ENCODE measurements at places on chromosomes 2 and 18.

GRCh38 chr18:27005589-27005988 is 140.1 kb upstream of the AQP4 start:
- no peak for DNase-seq

- no peak for DNase-seq
Measured at GRCh38 chr2:8058652-8059051, 623.2 kb upstream of the ID2 start.

GRCh38 chr18:55256226-55256928 is 297.1 kb upstream of the CCDC68 start:
- DNase-seq = no peak

GRCh38 chr18:34867520-34867919 is 157.4 kb downstream of the DTNA start:
- peak; percentile 7 for DNase-seq

DNA sequence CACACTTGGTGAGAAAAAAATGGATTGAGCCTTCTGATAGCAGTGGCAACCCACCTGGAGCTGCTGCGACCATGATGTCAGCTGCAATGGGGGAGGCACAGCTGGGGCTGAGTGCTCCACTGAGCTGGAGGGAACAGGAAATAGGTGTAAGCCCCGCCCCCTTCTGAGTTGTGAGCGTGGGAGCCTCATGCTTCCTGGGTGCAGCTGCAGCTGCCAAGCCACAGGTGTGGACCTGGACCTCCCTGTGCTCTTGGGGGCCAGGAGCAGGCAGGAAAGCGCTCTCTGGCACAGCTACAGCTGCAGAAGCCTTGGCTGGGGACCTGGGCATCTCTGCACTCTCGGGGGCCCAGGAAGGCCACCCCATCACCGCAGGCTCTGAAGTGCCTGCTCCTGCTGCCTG is 970.6 kb downstream of the DCDC2C start:
- no peak for DNase-seq

GRCh38 chr2:42001711-42002201 is 46.1 kb upstream of the PKDCC start:
- DNase-seq = no peak

- DNase-seq = no peak
Measured at GRCh38 chr2:2528846-2529245, 197.8 kb upstream of the MYT1L start.

- no peak for DNase-seq
Measured at GRCh38 chr2:147600223-147600622, 244.6 kb upstream of the ACVR2A start.

GRCh38 chr2:112884869-112885505 is 26.0 kb upstream of the IL37 start:
- DNase-seq = no peak

DNA sequence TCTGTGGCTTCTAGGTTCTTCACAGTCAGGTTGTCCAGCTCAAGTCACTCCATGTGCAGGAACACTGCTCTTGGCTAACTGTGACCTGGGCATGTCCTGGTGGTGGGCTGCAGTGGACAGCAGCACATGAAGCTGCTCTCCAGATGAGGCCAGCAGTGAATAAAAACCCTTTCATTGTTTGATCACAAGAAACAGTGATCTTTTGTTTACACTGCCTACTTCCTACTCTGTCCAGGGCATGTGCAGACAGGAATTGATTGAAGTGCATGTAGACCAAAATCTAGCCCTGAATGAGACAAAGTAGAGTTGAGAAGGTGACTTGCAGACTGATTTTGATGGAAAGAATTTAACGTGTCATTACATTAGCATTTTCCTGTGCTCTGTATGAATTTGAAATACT is 34.9 kb downstream of the BCL2L11 start:
- no peak for DNase-seq
